Immature natural killer cell (primary cell): ENCODE measurements at places on chromosomes 6 and 20. TPM values are rescaled to one million over a fixed set of nuclear protein-coding genes. Genes with fewer than 3 reads are reported as not detected.

Gene OLIG3
- not detected for polyA plus RNA-seq

Gene KIF6
- not detected for polyA plus RNA-seq

Gene DTD1
- polyA plus RNA-seq: 68.3 TPM

Gene ABRACL
- polyA plus RNA-seq: 153 TPM
